AG10803 (cell line): ENCODE measurements at places on chromosomes 4 and X.
A peak's percentile ranks its signal among the peaks of the same experiment; 100 is the strongest.

DNA sequence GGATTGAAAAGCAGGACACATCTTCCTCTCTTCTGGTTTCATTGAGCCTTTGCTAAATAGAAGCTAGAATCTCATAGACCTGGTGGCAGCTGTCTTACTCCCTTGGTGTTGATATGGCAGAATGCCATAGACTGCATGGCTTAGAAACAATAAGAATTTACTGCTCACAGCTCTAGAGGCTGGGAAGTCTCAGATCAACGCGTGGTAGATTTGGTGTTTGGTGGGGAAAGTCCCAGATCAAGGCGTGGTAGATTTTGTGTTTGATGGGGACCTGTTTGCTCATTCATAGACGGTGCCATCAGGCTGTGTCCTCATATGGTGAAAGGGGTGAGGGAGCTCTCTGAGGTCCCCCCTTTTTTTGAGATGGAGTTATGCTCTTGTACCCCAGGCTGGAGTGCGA lies 57.6 kb upstream of the PPP2R3B start:
- no peak for DNase-seq

GRCh38 chrX:110412971-110413726 lies 54.5 kb downstream of the RTL9 start:
- DNase-seq = no peak

- DNase-seq = peak; percentile 82
These were observed 157.6 kb downstream of the RASL11B start for GRCh38 chr4:53019485-53020382.

DNA sequence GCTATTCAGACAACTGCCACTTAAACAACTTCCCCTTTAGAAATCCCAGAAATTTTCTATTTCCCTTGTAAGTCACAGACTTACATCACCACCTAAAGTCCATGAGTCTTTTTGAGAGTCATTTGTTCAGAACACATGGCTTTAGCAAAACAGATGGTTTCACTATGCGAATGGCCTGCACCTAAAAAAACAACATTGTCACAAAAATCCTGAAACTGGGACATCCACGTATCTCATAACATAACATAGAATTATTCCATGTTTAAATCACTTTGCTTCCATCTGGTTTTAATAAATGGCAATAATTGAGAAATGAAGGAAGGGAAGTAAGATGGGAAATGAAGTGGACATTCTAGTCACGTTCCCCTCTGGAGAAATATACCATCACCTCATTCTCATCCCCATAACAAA lies 155.3 kb upstream of the EDNRA start:
- DNase-seq = peak; percentile 69

GRCh38 chr4:162352580-162353107 lies 188.8 kb upstream of the FSTL5 start:
- no peak for DNase-seq

DNA sequence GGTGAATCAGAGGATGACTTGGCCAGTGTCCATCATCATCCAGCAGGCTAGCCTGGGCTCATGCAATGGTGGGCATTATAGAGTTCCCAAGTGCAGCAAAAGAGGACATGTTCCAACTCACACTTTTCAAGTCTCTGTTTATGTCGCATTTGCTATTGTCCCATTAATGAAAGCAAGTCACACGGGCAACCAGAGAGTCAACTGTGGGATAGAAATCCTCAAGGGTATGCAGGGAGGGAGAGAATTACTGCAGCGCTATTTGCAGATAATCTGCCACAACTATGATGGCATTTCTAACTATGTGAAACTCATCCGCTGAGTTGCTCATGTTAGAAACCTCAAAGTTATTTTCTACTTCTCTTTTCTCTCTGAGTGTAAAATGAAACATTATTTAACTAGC lies 78.5 kb upstream of the TAB3 start:
- DNase-seq = no peak

- DNase-seq = no peak
These were observed 136.2 kb upstream of the RASGEF1B start for GRCh38 chr4:81607950-81608349.

DNA sequence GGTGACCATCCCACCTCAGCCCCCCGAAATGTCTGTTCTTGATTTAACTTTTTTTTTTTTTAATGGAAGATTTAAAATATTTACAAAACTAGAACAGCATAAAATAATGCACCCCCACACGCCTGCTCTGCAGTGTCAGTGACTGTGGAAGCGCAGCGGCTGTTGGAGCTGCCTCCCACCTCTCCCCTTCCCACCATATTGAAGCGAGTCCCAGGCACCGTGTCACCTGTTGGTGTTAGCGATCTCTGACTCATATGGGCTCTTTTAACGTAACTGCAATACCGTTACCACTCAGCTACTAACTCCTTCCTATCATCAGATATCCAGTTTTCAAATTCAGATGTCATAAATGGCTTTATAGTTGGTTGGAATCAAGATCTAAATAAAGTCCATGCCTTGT lies 17.1 kb upstream of the TADA2B start:
- no peak for DNase-seq

- DNase-seq = peak; percentile 10
These were observed 72.7 kb upstream of the PSAPL1 start for GRCh38 chr4:7507381-7507780.

GRCh38 chrX:3518870-3519269 lies 172.4 kb upstream of the MXRA5 start:
- peak; percentile 96 for DNase-seq

- no peak for DNase-seq
These were observed 10.8 kb downstream of the ETDB start for GRCh38 chrX:135109554-135109953.

DNA sequence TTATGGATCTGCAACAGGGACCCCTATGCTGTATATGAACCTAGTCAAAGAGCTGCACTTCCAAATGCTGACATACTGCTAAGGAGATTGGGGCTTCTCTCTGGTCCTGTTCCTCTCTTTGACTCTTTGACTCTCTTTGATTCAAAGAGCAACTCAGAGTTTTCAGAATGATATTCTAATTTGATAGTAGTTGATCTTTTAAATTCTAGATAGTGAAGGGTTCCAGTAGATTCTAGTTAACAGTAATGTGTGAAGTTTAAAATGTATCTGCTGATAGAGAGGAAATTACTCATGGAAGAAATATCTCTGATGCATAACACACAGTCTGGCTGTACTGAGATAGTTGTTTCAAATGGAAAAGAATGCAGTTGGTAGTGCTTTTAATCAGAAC lies 239.1 kb downstream of the RASL11B start:
- peak; percentile 68 for DNase-seq

DNA sequence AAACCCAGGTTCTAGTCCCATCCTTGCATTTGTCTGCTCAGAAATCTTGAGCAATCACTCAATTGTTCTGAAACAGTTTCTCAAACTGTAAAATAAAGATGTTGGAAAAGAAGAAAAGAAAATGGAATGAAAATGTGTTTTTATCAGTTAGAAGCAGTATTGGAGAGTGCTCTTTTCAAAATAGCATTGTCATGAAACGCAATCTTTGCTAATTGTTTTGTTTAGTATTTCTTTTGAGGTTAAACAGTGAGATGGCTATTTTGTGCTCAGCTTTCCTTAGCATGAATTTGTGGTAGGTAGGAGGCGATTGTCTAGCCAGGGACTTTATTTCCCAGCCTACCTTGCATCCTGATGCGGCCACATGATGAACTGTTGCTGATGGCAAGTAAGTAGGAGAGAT lies 10.6 kb upstream of the HPF1 start:
- no peak for DNase-seq

- DNase-seq = no peak
These were observed 15.8 kb downstream of the MED28 start for GRCh38 chr4:17630228-17630627.

- no peak for DNase-seq
These were observed 92.9 kb upstream of the TLL1 start for GRCh38 chr4:165779950-165780670.

DNA sequence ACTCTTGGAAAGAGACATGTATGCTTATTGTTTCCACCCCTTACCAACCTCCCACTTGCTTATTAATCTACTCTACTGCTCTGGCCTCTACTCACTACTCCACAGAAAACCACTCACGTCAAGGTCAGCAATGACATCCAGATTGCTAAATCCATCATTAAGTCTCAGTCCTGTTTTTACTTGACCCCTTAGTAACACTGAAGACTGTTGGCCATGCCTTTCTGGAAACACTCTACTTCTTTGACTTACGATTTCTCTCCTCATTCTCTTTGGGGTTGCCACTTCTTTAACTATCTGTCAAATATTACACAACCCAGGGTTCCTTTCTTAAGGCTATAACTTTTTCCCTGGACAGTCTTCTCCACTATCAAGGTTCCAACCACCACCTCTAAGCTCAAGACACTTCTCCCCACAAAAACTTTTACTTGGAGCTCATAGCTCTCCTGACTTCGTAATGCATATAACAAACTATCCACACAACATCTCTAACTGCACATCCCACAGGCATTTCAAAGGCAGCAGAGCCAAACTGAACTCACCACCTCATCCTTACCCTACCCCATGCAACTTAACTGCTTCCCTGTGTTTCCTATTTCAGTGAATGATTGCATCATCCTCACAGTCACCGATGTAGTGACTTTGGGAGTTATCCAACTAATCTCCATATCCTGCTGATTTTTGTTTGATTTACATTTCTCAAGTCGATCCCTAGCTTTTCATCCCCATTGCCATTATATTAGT lies 15.8 kb upstream of the MAGEA4 start:
- peak; percentile 75 for DNase-seq

GRCh38 chr4:84927428-84927827 lies 39.1 kb downstream of the WDFY3 start:
- no peak for DNase-seq

DNA sequence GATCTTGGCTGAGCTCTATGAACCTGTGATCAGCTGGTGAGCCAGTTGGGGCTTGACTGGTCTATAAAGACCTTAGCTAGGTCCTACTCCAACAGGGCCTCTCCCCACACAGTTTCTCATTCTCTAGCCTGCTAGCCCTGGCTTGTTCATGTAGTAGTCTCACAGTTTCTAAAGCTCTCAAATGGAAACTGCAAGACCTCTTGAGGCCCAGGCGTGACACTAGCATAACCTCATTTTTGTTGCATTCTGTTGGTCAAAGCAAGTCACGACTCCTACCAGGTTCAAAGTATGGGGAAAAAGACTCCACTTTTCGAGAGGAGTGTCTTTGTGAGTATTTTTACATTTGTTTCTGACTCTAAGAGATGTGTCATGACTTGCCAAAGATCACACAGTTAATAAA lies 50.9 kb downstream of the CEP44 start:
- DNase-seq = no peak

DNA sequence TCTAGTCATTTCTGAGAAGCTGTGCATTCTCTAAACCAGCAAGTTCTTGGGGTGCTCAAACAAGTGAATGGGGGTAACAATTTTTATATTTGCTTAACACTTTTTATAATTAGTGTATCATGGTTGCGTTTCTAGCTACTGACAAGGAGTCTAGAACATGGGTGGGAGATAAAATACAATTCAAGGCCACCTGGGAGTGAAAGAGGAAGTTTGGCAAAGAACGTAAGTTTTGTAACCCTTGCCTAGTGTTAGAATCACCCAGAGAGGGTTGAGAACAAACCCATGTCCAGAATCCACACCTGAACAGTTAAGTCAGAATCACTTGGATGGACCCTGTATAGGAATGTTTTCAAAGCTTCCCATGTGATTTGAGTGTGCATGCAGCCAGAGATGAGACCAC lies 92.7 kb downstream of the AFF2 start:
- DNase-seq = no peak

GRCh38 chr4:71293705-71294104 lies 45.1 kb upstream of the SLC4A4 start:
- peak; percentile 53 for DNase-seq

DNA sequence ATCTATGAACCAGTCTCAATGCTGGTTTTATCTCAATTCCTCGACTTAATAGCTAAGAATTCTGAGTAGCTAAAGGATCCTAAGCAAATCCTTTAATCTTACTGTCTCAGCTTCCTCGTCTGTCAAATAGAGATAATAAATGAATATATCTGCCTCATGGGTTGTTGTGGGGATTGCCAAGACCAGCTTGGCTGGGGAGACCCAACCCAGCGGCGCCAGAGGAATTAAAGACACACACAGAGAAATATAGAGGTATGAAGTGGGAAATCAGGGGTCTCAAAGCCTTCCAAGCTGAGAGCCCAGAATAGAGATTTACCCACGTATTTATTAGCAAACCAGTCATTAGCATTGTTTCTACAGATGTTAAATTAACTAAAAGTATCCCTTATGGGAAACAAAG lies 41.9 kb downstream of the SLC34A2 start:
- DNase-seq = no peak
